ENCODE measurements at places on chromosomes 12 and 14. TPM values are rescaled to one million over a fixed set of nuclear protein-coding genes. Genes with fewer than 3 reads are reported as not detected.

P3H3 gene
- total RNA-seq = 14.5 TPM

GRCh38 chr12:132723015-132723763, 12.5 kb downstream of the PGAM5 start:
- H3K27ac ChIP-seq = no peak overlapping the region
- H3K4me3 ChIP-seq = no peak overlapping the region
- H3K4me1 ChIP-seq = no peaks in the 10 kb centered on the region
- DNase-seq = no peak
- H3K27me3 ChIP-seq = no peaks in the 10 kb centered on the region

ADAM20 gene
- total RNA-seq = 2.1 TPM

DNA sequence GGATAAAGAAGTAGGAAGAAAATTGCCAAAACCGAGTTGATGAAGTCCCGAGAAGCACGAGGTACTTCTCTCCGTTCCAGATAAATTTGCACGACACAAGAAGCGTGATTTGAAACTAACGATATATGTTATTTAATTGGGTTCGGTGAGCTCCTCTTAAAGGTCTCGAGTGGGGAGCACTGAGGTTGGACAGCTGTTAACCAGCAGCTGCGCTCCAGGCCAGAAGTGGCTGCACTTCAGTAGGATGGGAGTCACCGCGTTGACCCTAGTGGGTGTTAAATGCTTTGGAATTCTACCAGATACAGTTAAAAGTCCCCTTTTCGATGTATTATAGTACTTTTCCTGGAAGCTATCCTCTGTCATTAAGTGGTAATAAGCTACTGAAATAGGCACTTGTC, 953 bp upstream of the DCAF5 start:
- H3K27ac ChIP-seq = peak overlapping the region; percentile 96
- peak overlapping the region; percentile 95 for H3K4me3 ChIP-seq
- H3K36me3 ChIP-seq = peaks cover 5% of the 10 kb centered on the region
- peak; percentile 56 for DNase-seq
- H3K4me1 ChIP-seq = peaks cover 27% of the 10 kb centered on the region
- no peaks in the 10 kb centered on the region for H3K27me3 ChIP-seq

MYH6 gene
- total RNA-seq = not detected

GRCh38 chr12:100824476-100824875, 29.9 kb downstream of the ANO4 start:
- no peaks in the 10 kb centered on the region for H3K36me3 ChIP-seq
- H3K27me3 ChIP-seq = no peaks in the 10 kb centered on the region
- no peak overlapping the region for H3K4me3 ChIP-seq
- no peaks in the 10 kb centered on the region for H3K4me1 ChIP-seq

DNA sequence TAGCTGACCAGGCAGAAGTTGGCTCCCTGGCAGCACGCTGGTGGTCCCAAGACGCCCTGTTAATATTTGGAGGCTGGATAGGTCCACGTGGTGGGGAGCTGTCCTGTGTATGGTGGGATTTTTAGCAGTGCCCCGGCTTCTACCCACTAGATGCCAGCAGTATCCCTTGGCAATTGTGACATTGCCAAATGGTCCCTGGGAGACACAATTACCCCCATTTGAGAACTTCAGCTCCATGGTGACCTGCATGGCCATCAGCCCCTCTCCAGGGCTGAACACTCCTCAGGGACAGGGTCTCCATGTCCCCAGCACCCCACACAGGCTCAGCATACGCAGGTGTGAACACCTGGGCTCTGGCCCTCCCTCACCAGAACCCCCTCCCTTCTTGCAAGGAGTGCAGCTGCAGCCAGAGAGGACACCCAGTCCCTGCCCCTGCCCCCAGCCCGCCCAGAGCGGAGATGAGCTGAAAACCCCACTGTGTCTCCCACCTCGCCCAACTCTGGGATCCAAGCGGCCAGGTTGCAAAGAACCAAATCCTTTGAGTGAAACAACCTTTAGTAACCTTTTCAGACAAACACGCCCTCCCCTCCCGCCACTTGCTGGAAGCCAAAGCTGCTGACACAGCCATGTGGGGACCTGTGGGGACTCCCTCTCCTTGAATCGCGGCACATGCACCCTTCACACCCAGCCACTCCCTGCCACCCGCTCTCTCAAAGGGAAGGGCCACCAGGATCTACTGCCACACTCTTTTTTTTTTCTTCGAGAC, 120.4 kb downstream of the CALM1 start:
- peak; percentile 69 for DNase-seq
- no peak overlapping the region for H3K27ac ChIP-seq
- no peaks in the 10 kb centered on the region for H3K27me3 ChIP-seq
- H3K4me3 ChIP-seq = no peak overlapping the region

DNA sequence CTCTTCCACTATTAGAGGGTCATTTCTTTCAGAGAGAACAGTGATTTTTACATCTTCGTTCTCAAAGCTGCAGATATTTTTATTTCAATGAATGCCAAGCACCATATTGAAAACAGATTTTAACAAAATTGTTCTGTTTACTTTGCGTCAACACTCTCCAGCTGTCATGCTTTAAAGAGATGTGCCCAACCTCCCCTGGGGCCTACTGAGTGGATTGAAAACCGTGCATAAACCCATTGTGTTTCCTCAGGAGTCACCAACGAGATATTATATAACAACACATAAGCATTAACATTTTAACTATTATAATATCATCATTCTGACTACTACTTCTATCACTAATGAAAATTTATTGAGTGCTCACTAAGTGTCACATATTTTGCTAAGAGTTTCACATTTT, 81.6 kb downstream of the MYF5 start:
- H3K4me1 ChIP-seq = no peaks in the 10 kb centered on the region
- H3K4me3 ChIP-seq = no peak overlapping the region
- no peak overlapping the region for H3K27ac ChIP-seq
- no peak for DNase-seq

- no peaks in the 10 kb centered on the region for H3K4me1 ChIP-seq
- H3K36me3 ChIP-seq = no peaks in the 10 kb centered on the region
- no peak for DNase-seq
These were observed 134.0 kb downstream of the BCL11B start for GRCh38 chr14:99137913-99138571.

SYNE3 gene
- 38.8 TPM for total RNA-seq

DNA sequence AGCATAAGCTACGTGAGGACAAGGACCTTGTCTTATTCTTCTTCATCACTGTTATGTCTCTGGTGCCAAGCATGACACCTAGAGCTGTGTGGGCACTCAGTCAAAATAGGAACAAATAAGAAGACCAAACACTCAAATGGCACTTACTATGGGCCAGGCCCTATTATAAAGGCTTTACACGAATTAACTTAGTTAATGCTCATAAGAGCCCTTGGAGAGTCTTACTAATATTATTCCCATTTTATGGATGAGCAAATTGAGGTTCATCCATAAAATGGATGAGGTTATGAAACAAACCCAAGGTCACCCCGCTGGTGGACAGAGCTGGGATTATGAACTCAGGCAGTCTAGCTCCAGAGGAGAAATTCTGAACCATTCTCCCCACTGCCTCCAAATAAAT, 47.7 kb downstream of the ISCA2 start:
- no peaks in the 10 kb centered on the region for H3K4me1 ChIP-seq
- DNase-seq = no peak
- no peak overlapping the region for H3K27ac ChIP-seq
- no peaks in the 10 kb centered on the region for H3K36me3 ChIP-seq
- no peak overlapping the region for H3K4me3 ChIP-seq
- no peaks in the 10 kb centered on the region for H3K27me3 ChIP-seq

- H3K27me3 ChIP-seq = no peaks in the 10 kb centered on the region
- H3K27ac ChIP-seq = no peak overlapping the region
- H3K4me3 ChIP-seq = no peak overlapping the region
- H3K36me3 ChIP-seq = no peaks in the 10 kb centered on the region
- no peak for DNase-seq
These were observed 59.8 kb downstream of the PLEKHG3 start for GRCh38 chr14:64763801-64764621.

C14orf180 gene
- total RNA-seq = not detected

TAS2R46 gene
- total RNA-seq = 5.3 TPM

DNA sequence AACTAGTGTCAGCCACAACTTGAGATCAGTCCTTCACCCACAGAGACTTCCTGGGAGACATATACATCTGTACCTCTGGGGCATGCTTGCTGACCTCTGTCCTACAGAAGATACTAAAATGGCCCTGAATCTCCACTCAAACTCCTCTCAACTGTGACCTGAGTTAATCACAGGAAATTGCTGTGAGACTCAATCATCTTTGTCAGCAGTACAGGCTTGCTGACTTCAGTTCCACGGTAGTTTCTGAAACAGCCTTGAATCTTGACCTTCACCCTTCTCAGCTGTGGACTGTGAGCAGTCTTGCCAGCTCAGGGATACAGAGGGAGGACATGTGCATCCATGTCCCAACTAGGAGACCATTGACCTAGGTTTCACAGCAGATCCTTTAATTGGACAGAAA, 1.4 kb upstream of the KLRC1 start:
- H3K36me3 ChIP-seq = no peaks in the 10 kb centered on the region
- no peaks in the 10 kb centered on the region for H3K4me1 ChIP-seq
- no peak overlapping the region for H3K27ac ChIP-seq
- no peak for DNase-seq
- no peak overlapping the region for H3K4me3 ChIP-seq

PIWIL1 gene
- total RNA-seq = not detected
